ENCODE measurements at places on chromosomes 6 and 20.
A peak's percentile ranks its signal among the peaks of the same experiment; 100 is the strongest.

- no peak for DNase-seq
Measured at GRCh38 chr6:37493661-37493995, 6.1 kb downstream of the CCDC167 start.

GRCh38 chr6:33606642-33607041, 14.5 kb upstream of the ITPR3 start:
- no peak for DNase-seq

DNA sequence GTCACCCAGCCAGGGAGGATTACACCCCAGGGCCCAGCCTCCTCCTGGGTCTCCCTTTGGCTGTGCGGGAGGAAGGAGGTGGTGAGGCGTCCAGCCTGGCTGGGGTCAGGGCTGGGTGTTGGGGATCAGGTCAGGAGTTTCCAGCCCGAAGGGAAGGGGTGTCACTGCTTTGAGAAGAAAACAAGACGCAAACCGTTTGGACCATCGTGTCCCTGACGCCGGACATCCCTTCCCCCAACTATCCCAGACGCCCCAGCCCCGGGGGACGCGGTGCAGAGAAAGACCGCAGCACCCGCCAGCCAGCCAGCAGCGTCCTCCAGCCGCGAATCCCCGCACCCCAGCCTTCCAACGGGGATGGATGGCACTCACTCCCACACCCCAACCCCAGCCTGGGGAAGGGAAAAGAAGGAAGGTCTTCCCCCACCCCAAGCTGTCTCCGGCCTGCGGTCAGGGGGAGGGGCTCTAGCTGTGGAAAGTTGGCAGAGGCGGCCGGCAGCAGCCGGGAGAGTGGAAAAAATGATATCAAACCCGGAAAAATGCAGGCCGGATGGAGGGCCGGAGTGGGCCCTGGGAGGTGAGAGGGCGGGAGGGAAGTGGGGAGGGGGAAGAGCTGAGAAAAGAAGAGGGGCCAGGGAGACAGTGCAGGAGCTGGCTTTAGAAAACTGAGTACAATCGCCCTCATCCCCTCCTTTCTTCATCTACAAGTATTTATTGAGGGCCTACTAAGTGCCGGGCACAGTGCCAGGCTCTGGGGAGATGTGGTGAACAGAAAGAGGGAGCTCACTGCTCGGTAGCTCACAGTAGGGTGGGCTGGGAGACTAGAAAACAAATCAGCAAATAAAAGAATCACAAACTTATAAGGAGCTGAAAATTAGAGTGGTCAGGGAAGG, 10.6 kb downstream of the REM1 start:
- DNase-seq, result no peak

GRCh38 chr6:75171567-75171966, 34.3 kb downstream of the COL12A1 start:
- DNase-seq, result no peak

DNA sequence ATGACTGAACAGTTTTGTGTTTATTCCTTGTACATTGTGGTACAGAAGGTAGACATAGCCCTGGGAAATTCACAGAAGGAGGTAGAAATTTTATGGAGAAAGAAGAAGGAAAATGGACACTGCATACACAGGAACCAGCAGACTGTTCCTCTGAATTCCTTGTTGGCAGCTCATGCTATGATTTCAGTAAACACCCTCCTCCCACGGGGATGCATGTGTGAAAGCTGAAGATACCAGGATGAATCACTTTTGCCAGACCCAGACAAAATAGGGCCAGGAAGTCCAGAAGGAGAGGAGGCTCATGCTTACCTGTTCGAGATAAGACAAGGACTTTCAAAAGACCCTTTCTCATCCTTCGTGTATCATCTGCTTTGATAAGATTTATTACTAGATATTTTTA, 110.3 kb upstream of the GGTLC1 start:
- no peak for DNase-seq

GRCh38 chr20:15654208-15654649, 919.0 kb downstream of the KIF16B start:
- peak; percentile 40 for DNase-seq

DNA sequence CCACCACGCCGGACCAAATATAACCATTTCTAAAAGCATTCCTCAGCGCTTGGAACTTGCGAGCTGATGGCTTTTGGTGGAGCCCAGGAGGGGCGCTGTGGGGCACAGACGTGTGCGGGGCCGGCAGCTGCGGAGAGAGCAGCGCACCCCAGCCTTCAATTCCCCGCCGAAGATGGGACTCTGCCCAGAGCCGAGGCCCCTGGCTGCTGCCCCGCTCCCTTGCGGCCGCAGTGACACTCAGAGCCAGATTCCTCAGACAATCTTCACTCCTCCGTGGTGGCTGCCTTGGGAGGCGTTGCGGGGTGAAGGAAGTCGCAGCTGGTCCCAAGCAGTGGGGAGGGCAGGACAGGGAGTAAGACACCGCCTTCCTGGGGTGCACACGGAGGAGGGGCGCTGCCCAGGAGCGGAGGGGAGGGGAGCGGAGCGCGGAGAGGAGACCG, 87.7 kb downstream of the TMEM242 start:
- no peak for DNase-seq

DNA sequence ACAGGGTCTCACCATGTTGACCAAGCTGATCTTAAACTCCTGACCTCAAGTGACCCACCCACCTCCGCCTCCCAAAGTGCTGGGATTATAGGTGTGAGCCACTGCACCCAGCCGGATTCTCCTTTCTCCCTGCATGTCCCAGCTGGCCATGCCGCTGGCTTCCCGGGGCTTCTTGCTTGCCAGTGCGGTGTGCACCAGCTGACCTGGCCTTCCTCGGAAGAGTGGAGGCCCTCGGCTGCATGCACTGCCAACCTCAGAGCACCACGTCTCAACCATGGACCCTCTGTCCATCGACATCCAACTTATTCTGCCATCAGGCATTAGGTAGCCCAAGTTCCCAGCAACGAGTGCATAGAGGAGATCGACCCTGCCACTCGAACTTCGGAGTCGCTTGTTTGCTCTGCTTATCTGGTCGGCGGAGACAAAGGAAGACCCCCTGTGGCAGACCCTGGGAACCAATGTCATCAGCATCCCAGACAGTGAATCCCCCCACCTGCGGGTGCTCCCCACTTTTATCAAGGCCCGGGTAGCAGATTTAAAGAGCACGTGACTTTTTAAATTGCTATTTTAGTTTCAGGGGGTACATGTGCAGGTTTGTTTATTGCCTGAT, 307.8 kb downstream of the CDH4 start:
- DNase-seq, result no peak

- no peak for DNase-seq
Measured at GRCh38 chr6:112883095-112883494, 536.0 kb downstream of the RFPL4B start.

- no peak for DNase-seq
Measured at GRCh38 chr20:62128502-62128901, 6.2 kb downstream of the LSM14B start.

DNA sequence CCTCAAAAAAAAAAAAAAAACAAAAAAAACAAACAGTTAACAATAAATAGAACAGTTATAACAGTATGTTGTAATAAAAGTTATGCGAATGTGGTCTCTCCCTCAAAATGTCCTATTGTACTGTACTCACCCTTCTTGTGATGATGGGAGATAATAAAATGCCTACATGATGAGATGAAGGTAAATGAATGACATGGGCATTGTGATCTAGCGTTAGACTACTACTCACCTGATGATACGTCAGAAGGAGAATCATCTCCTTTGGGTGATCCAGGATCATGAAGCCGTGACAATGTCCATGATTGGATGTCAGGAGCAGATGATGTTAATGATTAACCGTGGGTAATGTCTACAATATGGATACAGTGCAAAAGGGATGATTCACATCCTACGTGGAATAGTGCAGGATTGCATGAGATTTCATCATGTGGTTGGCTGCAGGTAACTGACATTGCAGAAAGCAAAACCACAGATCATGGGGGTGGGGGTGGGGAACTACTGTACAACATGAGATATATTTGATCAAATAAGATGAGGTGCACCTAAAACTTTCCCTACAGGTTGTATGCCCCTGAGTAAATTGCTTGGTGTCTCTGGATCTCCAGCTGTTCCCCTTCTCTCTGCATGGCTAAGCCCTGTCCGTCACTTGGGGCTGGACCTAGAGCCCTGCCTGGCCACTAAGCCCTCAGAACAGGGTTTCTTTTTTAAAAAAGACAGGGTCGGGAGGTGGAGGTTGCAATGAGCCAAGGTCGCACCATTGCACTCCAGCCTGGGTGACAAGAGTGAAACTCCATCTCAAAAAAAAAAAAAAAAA, 6.2 kb upstream of the RBCK1 start:
- no peak for DNase-seq

DNA sequence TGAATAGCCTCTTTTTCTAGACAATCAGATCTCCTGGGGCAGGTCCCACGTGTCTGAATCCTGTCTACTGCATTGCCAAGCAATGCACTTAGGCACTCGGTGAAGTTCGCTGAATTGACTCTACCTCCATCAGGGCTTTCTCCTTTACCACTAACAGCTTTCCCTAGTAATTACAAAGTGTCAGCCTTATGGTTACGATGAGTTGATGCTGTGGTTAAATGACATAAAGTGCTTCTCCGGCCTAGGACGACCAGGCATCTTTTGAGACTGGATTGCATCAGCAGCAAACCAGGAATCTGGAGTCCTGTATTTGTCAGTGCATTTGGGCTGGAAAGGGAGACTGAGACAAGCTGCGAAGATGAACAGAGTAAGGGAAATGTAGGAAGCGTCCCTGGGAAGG, 21.5 kb downstream of the NOX3 start:
- no peak for DNase-seq

GRCh38 chr20:62804627-62805154, at the start of gene OGFR:
TSS of gene OGFR (plus strand) at chr20:62804835. CDS start at chr20:62804860, 25 bp downstream.
- no peak for DNase-seq

DNA sequence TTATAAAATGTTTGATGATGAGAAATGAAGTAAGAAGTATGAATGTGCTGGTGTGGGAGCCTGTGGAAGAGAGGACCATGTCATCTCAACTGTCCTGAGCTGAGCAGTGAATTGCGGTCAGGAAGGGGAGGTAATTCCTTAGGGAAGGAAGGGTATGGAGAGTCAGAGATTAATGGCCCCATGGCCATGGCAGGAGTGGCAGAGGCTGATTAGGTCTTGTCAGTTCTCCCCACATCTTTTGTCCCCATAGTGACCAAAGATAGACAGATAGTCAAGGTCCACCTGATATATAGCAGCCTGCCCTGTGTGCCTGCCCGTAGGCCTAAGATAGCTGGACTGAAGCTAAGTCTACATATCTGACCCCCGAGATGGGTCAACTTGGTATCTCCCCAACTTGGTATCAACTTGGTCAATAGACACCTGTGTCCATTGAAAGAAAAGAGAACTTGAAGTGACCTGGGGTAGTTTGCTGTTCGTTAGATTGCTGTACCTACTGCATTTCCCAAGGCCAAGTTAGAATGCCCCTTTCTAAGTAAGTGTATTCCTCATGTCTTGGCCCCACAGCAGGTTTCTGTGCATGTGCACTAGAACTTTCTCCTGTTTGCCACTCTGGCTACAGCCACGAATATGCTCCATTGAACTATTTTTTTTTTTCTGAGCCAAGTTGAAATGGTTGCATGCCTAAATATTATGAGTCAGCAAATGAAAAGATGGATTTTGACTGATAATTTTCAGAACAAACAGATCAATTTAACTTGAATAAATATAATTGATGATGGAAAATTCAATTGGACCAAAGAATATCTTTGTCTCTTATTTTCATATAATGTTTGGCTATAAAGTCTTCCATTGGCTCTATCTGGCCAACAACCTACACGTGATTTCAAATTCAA, 143.4 kb downstream of the ISM1 start:
- no peak for DNase-seq

DNA sequence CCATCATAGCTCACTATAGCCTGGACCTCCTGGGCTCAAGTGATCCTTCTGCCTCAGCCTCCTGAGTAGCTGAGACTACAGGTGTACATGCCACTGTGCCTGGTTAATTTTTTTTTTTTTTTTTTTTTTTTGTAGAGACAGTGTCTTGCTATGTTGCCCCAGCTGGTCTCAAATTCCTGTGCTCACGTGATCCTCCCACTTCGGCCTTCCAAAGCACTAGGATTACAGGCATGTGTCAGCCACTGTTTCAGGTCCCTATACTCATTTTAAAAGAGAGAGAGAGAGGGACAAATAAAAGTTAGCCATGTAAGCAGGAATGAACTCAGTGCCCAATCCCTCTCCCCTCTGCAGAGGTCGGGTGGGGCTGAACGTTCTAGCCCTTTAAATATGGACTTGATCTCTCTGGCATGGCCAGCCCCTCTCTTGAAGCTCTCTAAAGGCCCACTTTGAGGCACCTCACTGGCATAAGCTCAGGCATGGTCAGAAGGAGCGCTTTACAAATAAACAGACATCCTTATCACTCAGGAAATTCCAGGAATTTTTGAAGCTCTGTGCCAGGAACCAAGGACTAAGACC, 9.0 kb upstream of the SERPINB1 start:
- no peak for DNase-seq

DNA sequence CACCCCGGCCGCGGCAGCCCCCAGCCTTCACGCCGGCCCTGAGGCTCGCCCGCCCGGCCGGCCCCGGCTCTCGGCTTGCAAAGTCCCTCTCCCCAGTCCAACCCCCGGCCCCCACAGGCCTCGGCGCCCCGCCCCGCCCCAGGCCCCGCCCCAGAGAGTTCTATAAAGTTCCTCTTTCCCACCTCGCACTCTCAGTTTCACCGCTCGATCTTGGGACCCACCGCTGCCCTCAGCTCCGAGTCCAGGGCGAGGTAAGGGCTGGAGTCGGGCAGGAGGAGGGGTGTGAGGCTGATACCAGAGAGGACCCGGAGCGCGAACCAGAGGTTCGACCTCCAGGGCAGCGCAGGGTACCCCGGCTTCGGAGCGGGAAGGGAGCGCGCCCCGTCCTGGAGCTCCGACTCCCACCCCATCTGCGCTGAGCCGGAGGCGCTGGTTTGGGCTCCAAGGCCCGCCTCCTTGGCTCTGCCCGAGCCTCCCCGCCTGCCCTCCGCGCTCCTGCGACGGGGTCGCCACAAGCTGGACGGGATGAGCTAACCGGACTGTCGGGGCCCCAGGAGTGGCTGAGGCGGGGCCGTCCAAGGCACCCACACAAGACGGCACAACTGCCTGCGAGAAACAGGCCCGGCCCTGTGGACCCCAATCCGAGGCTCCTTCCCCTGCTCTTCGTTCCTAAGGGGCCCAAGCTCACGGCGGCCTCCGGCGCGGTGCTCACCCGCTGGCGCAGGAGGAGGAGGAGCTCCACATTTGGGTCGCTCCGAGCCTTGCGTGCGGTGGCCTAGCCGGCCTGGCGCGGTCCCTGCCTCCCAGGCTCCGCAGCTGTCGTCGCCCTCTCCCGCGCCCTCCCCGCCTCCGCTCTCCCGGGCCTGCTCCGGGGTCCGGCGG, at the start of gene IRF4:
Gene IRF4 (plus strand): TSS at position 194 of the 882 bp plus-strand sequence. CDS start 1,401 bp downstream, outside the sequence.
- no peak for DNase-seq
